ENCODE measurements at places on chromosomes 4 and X. TPM values are rescaled to one million over a fixed set of nuclear protein-coding genes. Genes with fewer than 3 reads are reported as not detected.

- DNase-seq: no peak
These were observed 50.4 kb downstream of the PDK3 start for GRCh38 chrX:24515447-24515846.

GRCh38 chr4:177448850-177449249 is 6.6 kb upstream of the AGA start:
- peak; percentile 9 for DNase-seq

GRCh38 chr4:104625706-104626105 is 131.0 kb upstream of the CXXC4 start:
- no peak for DNase-seq

FAM193A gene
- 22.0 TPM for total RNA-seq

DNA sequence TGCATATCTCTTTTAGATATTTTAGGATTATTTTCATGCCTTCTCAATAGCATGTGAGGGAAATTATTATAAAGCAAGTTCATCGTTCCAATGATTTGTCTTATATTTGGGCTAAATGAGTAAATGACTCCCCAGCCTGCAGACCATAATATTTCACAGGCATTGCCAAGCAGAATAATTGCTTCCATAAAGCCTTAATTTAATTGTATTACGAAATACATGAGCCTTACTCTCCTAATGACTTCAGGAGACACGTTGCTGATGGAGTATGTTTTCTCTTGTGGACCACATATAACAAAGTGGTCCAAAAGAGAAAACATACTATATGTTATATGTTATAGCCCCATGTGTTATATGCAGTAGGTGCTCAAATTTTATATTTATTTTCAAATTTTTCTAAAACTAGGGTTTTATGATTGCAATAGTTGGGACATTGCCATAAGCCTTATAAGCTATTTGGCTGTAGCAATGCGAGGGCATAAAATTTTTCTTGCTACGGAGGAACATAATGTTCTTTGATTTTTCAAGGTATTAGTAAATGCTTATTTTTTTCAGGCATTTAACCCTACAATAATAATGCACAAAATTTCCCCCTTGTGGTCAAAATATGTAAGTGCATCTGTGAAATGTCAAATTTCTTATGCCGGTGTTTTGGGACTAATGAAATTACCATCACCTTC is 26.2 kb upstream of the TMPRSS11D start:
- DNase-seq: no peak

DNA sequence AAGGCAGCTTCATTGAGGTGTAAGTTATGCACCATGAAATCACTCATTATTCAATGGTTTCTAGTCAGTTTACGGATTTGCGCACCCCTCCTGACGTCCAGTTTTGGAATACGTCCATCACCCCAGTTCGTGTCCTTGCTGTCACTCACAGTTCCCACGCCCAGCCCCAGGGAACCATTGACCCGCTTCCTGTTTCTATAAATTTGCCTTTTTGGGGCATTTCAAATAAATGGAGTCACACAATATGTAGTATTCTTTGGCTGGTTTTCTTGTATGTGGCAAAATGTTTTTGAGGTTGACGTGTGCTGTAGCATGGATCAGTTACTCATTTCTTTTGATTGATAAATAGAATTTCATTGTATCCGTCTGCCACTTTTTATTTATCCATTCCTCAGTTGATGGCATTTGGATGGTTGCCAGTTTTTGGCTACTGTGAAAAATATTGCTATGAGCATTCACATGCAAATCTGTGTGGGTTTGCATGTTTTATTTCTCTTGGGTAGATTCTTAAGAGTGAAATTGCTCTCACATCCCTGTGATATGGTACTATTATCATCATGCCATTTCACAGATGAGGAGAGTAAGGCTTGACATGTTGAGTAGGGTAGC is 18.4 kb upstream of the SORCS2 start:
- DNase-seq: no peak

All from kidney epithelial cell (primary cell).